Globus pallidus (tissue), 1 donor: ENCODE measurements at places on chromosomes 12 and 14.

DNA sequence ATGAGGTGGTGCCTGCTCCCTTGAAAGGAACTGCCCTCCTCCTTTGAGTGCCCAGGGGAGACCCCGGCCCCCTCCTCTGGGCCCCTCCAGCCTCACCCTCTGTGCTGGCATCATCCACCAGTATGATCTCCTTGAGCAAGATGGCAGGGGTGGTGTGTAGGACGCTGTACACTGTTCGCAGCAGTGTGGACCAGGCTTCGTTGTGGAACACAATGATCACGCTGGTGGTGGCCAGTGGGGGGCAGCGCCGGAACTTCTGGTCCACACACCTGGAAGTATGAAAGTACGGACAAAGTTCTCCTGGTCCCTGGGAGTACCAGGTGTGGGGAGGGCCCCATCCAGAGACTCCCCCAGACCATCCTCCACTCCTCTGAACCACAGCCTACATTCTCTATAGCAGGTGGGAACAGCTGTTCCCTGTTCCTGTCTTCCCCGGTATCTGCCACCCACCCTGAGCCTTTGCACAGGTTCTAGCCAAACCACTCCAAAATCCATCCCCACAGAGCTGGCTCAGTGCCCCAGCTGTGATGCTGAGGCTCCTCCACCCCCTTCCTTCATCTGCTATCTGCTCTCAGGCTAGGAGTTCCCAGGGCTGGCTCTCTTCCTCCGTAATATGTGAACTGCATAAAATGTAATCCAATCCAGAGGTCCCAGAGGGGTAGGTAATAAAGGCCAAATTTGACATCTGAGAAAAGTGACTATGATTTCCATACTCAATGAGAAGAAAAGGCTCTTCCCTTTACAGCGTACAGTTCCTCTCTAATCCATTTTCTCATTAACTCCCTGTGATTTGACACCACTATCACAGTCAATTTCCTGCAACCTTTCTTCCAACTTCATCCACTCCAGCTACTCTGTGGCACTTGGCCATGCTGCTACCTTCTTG, 13.9 kb downstream of the GALNT6 start:
- DNase-seq, result no peak

DNA sequence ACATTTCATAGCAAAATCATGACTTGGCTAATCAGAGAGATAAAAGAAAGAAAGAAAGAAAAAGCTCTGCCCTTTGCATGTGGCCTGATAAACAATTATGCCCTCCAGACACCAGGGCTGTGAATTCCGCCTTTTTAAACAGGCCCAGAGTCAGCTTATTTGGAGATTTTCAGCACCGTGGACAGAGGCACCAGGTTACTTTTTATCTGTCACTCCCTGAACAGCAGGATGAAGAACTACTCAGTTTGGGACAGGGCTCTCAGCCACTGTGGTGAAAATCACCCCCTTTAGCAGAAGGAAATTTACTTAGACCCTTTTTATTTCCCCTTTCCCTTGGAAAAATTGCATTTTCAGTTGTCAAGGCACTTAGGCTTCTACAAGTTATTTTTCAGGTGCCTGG, 359.9 kb downstream of the NRXN3 start:
- DNase-seq, result no peak

DNA sequence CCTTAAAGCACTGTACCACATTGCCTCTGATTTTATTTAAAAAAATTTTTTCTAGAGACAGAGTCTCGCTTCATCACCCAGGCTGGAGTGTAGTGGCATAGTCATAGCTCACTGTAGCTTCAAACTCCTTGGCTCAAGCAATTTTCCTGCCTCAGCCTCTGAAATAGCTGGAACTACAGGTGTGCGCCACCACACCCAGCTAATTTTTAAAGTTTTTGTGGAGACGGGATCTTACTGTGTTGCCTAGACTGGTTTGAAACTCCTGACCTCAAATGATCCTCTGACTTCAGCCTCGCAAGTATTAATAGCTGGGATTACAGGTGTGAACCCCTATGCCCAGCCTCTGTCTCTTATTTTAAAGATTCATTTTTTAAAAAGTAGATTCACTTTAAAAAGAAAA, 5.3 kb downstream of the USP15 start:
- DNase-seq, result no peak

DNA sequence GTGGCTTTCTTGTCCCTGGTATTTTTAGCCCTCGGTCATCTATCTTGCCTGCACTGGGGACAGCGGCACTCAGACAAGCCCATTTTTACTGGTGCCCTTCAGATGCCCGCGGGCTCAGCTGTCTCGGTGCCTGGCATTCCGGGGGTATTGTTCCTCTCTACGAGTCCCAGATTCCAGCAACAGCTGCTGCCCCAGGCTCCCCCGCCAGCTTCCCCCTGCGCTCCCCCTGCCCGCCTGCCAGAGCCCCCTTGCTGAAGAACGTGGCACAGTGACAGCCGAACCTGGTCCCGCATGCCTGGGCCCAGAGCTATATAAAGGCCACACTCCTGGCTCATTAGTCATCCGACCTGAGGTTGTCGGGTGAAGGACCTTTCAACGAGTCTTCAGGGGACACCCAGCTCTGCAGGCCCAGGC, 10.9 kb upstream of the MYL2 start:
- DNase-seq, result no peak

DNA sequence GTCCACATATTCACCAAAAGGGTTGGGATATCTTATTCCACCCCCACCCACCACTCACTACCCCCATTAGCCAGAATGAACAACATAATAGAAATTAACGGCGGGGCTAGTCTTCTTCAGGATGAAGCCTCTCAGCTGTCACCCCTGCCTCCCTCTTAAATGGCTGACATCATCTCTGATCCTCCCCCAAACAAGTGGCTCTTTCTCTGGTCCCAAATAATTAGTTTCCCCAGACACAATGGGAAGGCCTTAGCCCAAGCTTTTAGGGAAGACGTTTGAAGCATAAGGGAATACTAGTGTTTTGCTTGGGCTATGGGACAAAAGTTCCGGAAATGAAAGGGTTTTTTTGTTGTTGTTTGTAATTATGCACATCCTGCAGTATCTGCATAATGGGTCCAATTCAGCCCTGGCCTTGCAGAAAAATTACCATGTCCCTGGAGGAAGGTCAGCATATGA, 13.8 kb downstream of the STON2 start:
- DNase-seq, result no peak

DNA sequence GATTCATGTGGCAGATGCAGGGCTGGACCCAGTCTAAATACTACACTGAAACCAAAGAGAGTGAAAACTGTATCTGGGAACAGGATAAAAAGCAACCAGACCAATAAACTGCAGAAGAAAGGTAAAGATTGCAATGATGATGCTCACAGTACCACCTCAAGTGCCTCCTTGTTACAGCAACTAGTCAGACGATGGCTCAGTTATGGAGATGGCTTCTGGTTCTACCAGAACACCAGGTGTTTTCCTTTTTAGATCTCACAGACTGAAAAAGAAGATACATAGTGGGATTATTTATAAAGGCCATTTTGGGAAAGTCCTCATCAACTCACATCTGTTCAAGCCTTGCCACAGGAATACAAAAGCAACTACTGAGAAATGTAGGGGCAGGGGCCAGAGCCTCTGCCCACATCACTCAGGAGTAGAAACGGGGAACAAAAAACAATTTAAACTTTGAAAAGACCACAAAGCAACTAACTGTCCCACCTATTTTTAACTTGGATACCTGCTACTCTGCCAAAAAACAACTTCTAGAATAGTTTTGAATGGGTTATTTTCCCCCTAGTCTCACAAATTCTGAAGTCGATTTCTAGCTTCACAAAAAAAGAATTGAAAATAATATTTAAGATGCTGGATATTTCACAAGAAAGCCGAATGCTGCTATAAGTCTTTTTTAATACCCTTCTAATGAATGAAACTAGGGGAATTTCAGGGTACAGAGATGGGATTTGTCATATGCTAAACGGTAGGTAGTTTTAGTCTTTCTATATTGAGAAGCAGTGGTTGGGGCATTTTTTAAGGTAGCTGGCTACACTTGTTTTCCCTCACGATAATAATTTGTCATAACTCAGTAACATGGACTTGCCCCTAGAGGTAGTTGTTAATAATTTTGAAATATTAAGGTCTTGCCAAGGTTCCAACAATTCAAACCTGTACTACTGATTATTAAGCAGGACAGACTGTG, 197.2 kb upstream of the TMPO start:
- DNase-seq, result peak; percentile 2

DNA sequence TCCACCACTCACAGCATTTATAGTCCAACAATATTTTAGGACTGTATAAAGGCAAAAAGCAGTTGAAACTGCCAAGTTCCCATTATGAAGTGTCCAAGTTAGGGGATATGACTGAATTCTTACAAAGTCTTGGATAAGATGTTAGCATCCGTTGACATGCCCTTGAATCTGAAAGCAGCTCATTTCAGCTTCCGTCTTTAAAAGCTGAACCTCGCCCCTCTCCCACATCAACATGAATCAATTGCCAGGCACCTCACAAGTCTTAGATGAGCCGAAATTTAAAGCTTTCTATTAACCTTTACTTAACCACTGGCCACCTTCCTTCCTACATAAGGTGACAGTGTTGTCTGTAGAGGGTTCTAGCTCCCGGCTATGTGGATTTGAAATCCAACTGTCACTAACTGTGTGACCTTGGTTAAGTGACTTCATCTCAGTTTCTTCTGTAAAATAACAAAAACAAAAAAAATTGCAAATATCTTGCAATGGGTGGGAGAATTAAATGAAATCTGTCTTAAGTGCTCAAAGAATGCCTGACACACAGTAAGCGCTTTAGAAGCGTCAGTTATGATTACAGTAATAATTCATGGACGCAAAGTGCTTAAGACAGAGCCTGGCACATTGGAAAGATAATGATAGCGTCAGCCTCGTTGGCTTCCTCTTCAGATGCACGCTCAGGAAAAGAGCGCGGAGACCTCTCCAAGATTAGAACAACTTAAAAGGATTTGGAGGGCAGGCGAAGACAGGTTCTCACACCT, 1.2 kb downstream of the PPP1CC start:
- peak; percentile 56 for DNase-seq

- peak; percentile 85 for DNase-seq
Observed at GRCh38 chr14:75911883-75912282, 69.9 kb downstream of the TGFB3 start.

DNA sequence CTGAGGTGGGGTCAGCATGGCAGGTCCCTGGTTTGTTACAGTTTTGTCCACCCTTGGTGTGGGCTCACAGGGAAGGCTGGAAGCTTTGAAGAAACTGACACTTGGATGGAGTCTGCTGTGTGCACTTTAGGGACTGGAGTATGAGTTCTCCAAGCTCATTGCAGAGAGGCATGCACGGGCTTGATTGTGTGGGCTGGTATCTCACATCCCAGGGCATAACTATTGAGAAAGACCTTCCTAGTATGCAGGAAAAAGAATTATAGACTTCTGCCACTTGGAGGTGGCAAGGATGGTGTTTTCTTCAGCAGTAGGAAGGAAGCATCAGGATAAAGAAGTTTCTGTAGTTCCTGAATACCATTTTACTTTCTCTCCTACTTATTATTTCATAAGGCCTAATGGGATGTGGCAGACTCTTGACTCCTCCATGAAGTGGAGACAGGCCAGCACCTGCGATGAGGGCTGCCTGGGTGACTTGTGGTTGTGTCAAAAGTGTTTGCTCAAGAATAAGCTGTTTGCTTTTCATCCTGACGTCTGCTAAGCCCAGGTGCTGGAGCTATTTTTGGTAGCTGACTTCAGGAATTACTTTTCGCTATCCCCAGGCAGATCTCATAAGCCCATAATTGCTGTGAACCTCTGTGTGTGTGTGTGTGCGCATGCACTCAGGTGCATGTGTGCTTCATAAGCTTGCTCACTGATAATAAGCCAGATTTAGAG, 125.8 kb downstream of the KTN1 start:
- DNase-seq, result no peak

DNA sequence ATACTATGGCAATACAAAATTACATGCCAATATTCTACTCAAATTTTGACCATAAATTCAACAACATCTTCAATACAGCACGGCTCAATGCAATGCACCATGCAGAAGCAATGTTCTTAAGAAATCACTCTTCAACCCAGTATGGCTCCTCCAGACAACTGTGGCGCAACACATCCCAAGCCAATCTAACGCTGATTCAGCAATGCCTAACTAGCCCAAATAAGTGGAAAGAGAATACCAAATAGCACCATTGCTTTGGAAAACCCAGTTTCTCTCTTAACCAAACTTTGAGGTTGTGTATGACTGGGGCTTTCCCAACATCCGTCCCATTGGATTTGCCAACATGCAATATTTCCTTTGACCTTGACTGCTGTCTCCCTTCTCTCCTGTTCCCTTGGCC, 211.1 kb upstream of the TBX3 start:
- DNase-seq, result no peak

GRCh38 chr12:19912991-19913390, 455.3 kb upstream of the PDE3A start:
- no peak for DNase-seq

- DNase-seq, result no peak
Observed at GRCh38 chr14:51327376-51327775, 87.3 kb downstream of the TMX1 start.

DNA sequence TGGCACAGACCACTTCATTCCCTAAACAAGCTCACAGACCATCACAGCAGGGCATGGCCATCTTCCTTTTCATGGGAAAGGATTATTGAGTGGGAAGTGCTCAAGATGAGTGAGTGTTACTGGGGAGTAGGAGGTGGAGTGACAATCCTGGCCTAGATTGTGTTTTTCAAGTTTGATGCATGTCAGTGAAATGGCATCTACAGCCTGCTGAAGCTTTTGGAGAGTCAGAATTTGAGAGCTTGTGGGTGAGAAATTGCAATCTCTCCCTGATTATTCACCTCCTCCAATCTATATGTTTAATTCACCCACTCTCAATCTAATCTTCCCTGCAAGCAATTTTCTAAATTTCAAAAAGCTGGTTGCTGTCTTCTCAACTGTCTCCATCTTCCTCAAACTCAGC, 156.1 kb upstream of the G2E3 start:
- DNase-seq, result no peak

DNA sequence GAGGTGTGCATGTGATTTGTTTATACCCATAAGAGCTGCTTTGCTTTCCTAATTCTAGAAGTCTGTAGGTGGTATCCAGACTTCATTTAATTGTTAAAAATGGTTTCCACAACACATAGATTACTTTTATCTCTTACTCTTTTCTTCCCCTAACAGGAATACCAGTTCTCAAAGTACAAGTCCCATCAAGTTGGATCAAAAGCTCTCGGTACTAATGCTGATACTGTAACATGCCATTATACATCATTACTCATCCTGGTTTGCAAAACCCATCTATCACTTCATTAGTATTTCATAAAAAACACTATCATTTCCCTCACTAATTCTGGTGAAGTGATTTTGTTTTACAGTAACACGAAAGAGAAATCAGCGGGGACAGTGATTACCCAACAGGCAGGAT, 94.3 kb downstream of the PPP2R5E start:
- DNase-seq, result no peak

- peak; percentile 29 for DNase-seq
Observed at GRCh38 chr12:22687361-22688076, 62.5 kb downstream of the ETNK1 start.

DNA sequence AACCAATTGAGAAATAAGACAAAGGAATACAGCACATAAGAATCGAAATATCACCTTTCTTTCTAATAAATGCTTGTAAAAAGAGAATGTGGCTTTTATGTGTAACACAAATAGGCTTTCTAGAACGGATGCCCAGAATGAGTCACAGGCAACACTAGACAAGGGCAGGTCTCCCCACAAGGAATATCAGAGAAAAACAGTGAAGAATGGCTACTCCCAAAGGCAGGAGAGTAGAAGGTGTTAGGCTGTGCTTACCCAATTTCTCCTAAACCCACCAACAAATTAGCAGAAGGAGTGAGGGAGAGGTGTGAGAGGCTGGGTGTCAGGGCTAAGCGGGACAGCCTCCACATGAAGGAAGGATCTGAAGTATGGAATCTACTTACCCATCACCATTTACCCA, 55.2 kb downstream of the GALNT4 start:
- DNase-seq, result no peak

GRCh38 chr14:60656686-60657455, 7.6 kb upstream of the SIX1 start:
- DNase-seq, result no peak
